ENCODE measurements at places on chromosomes 5 and 9. TPM values are rescaled to one million over a fixed set of nuclear protein-coding genes. Genes with fewer than 3 reads are reported as not detected.
A peak's percentile ranks its signal among the peaks of the same experiment; 100 is the strongest.

DNA sequence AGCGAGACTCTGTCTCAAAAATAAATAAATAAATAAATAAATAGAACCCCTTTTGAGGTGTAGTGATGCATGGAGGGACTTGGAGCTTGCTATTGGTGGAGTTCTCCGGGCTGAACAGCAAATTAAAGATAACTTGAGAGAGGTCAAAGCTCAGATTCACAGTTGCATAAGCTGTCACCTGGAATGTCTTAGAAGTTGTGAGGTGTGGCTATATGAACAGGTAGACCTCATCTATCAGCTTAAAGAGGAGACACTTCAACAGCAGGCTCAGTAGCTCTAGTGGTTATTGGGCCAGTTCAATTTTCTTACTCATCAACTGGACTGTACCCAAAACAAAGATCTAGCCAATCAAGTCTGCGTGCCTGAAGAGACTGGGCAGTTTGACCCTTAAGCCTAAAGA lies 11.7 kb upstream of the STING1 start:
- H3K27ac ChIP-seq = peak overlapping the region; percentile 96
- no peaks in the 10 kb centered on the region for H3K27me3 ChIP-seq
- no peaks in the 10 kb centered on the region for H3K36me3 ChIP-seq
- H3K4me3 ChIP-seq = peak overlapping the region; percentile 47
- DNase-seq = no peak

- no peaks in the 10 kb centered on the region for H3K36me3 ChIP-seq
- peaks cover 1% of the 10 kb centered on the region for H3K27me3 ChIP-seq
- H3K27ac ChIP-seq = no peak overlapping the region
- H3K4me1 ChIP-seq = no peaks in the 10 kb centered on the region
- no peak overlapping the region for H3K4me3 ChIP-seq
These were observed 63.8 kb downstream of the GHR start for GRCh38 chr5:42487077-42487476.

DNA sequence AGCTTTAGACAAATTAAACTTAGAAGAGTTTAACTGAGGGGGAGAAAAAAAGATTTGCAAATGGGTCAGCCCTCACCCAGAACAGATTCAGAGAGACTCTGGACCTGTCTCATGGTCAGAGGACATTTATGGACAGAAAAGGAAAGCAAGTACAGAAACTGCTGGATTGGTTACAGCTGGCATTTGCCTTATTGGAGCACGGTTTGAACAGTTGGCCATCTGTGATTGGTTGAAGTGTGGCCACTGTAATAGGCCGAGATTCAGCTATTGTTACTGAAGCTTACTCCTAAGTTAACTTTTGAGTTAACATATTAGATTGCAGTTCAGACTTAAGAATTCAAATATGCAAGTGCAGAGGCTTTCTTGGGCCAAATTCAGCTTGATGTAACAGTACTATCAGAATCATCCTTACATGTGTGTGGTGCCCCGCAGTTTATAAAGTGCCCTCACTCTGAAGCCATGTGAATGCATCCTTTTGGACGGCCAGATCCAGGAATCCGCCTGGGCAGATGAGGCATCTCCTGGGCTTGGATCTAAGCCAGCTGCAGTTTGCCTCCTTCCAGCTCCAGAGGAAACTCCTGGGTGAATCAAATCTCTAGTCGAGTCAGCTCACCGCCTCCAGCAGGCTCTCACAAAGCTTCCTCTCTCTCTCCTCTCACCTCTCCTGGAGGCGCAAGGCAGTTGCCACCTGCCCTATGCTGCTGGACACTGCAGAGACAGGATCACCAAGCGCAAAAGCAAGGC lies 165.2 kb downstream of the ADAMTS12 start:
- peaks cover 47% of the 10 kb centered on the region for H3K4me1 ChIP-seq
- peak overlapping the region; percentile 40 for H3K4me3 ChIP-seq
- H3K27me3 ChIP-seq = peaks cover 3% of the 10 kb centered on the region
- DNase-seq = peak; percentile 4
- peaks cover 18% of the 10 kb centered on the region for H3K36me3 ChIP-seq

- H3K27ac ChIP-seq = no peak overlapping the region
- no peak overlapping the region for H3K4me3 ChIP-seq
- H3K27me3 ChIP-seq = no peaks in the 10 kb centered on the region
- no peaks in the 10 kb centered on the region for H3K4me1 ChIP-seq
- H3K36me3 ChIP-seq = peaks cover 19% of the 10 kb centered on the region
These were observed 9.6 kb downstream of the SEC61B start for GRCh38 chr9:99231711-99232110.

OR13C4 gene
- not detected for total RNA-seq
